ENCODE measurements at places on chromosomes 5 and 9. TPM values are rescaled to one million over a fixed set of nuclear protein-coding genes. Genes with fewer than 3 reads are reported as not detected.

DNA sequence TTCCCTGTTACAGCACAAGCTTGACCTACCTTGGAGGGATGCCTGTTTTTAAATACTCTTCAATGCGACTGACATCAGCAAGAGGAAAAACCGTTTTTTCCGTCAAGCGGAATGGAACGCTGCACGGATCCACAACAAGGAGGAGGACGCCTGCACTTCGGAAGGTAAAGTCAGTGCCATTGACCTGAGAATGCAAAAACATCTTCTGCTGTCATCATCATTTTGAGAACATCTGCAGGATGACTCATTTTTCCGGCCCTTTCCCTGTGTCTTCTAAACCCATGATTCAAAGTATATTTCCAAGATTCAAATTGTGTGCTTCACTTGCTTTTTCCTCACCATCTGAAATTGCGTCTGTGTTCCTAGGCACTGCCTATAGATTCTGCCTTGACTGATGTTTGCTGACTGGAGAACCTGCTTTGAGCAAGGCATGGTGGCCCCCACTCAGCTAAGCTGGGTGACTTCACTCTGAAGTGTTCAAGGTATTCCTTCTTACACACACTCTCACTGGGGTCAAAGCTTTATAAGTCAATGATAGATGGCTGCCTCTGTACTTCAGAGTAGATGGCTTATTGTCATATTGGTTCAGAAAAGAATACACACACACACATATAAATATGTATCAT is 78.1 kb downstream of the CEMIP2 start:
- DNase-seq: no peak

- DNase-seq: peak; percentile 93
Observed at GRCh38 chr5:174419540-174420132, 304.7 kb upstream of the MSX2 start.

SVEP1 gene
- total RNA-seq: 25.4 TPM

GRCh38 chr5:79256563-79256962 is 20.6 kb downstream of the JMY start:
- no peak for DNase-seq

RETREG1 gene
- total RNA-seq: 48.5 TPM
